ENCODE measurements at places on chromosomes 1 and 21.

GRCh38 chr1:212557739-212558692, 50.5 kb upstream of the ATF3 start:
- DNase-seq = no peak

- no peak for DNase-seq
These were observed 66.5 kb upstream of the GOLT1A start for GRCh38 chr1:204280099-204280961.

DNA sequence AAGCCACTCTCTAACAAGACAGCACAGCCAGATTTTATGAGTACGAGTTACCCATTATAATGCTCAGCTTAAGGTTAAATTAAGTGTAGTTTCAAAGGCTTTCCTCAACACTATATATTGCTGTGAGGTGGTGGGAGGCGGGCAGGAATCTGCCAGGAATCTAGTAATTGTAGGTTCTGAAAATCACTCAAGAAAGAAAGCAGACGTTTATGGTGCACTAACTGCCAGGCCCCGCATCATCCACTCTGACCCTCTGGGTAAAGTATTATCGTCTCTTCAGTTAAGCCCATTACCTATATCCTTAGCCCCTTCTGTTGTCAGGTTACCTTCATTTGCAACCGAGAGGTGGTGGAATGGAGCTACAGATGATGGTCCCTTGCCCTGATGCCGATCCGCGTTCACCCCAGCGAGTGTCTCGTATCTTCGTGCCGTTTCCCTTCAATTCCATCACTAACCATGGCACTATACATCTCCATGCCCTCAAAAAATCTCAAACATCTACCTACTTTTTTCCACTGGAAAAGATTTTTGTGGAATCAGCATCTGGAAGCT, 12.4 kb downstream of the HMGN1 start:
- no peak for DNase-seq

DNA sequence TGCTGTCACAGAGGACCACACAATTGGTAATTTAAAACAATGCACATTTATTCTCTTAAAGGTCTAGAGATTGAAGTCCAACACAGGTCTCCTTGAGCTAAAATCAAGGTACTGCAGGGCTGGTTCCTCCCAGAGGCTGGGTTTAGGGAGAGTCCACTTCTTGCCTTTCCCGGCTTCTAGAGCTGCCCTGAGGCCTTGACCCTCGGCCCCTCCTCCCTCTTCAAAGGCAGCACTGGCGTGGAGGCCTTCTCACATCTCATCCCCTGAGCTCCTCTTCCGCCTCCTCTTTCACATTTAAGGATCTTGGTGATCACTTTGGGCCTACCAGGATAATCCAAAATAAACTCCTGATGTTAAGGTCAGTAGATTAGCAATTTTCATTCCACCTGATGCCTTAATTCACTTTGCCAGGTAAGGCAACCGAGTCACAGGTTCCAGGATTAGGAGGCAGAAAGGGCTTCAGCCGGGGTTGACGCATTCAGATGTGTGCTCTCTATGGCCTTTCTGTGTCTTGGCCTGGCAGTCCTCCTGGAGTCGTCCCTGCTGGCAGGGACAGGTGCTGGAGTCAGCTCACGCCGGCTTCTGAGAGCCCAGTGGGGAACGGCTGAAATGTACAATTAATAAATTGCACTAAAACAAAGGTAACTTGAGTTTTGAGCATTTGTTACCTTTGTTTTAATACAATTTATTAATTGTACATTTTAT, 61.2 kb upstream of the ABCG1 start:
- no peak for DNase-seq

DNA sequence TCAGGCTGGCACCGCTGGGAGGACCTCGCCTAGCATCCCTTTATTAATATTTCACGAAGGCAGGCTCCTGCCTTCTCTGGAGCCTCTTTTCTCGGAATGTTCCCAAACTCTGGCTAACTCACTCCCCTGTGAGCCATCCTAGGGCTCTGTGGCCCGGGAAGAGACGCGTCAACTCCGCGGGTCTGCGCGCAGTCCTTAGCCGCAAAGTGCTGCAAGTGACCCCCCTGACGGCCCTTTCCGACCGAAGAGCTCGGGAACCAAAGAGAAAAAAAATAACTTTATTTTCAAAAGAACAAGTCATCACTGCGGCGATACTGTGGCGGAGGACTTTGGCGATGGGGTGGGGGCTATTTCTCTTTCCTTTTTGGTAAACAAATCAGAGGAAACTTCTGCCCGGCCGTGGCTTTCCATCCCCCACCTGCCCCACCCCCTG, 14.6 kb downstream of the NR5A2 start:
- no peak for DNase-seq

DNA sequence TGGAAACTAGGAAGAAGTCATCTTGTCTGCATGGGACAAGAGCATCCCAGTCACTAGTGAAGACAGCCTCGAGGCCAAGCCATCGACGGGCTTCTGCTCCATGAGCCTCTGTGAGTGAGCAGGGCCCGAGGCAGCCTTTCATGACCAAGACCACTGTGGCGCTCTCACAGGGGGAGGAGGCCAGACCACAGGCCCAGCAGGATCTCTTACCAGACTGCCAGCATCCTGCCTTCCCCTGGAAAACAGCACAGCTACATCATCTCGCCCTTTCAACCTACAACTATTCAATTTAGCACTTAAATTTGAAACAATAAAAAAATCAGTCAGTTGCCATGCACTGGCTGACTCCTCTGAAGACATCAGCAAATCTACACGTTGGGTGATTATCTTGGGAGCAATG, 85.4 kb downstream of the HSF2BP start:
- no peak for DNase-seq

GRCh38 chr1:58396150-58396549, 150.4 kb downstream of the OMA1 start:
- DNase-seq = no peak

DNA sequence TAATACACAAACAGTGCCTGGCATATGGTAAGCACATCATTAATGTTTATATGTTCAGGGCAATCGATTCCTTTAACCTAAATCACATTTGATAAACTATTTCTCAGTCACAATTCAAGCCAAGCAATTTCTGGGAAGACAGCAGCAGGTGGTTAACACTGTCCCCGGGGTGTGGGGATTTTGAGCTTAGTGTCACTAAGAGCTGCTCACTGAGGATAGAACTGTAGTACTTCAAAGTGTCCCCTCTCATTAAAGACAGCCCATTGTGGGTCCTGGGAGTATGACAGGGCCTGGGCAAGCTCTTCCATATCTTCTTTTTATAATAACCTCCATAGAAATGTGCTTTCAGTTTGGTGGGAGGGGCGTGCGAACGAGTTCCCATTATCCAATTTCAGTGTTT, 8.4 kb upstream of the GALNT2 start:
- no peak for DNase-seq

DNA sequence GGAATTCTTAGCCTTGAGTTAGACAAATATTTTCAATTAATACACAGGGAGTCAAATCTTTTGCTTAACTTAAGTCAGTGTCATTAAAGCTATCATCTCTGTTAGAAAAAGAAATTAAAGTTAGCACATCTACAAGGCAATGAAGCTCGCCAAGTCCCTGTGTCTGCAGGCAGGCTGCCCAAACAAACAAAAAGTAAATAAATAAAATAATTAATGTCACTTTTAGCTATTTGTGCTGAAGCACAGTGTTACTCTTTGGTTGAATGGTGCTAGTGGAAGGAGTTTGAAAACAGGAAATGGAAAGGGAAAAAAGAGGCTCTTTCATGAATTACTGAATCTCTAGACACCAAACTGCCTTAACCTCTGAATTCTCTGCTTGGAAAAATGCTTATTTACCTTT, 37.1 kb upstream of the COL11A1 start:
- no peak for DNase-seq

DNA sequence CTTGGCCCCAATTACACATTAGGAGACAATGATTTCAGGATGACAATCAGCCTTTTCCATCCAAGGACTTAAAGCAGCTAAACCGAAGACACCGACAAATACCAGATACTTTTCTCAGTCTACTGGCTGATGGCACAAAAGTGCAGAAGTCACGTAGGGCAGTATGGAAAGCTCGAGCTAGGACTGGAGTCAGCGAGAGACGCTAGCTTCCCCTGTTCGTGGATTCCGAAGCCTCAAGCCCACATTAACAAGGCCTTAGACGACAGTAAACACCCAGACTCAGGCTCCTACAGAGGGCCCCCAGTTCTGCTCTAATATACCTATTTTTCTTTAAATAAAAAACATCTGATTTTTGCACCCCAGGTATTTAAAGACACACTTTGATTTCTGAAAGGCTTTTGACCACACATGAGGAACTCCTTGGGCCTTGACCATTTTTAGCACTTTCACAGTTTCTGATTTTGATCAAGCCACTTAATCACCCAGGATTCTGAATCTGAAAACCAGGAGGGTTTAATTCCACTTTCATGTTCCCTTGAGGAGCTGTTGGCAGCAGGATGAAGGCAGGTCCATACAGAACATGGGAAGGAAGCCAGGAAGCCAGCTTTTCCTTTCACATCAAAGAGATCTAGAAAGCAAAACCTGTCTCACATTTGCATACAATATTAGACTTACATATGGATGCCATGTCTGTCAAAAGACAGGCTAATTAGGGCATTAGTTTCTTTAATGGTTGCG, 204.1 kb downstream of the GABPA start:
- no peak for DNase-seq

Data from activated T-cell treated with anti-CD3 and anti-CD28 coated beads for 24 hours (primary cell).